Stimulated activated CD8-positive, alpha-beta memory T cell treated with anti-CD3 and anti-CD28 coated beads, Interleukin-7, amount 100 ng/mL, for 4 hours (primary cell): ENCODE measurements at places on chromosomes 11 and 22.

DNA sequence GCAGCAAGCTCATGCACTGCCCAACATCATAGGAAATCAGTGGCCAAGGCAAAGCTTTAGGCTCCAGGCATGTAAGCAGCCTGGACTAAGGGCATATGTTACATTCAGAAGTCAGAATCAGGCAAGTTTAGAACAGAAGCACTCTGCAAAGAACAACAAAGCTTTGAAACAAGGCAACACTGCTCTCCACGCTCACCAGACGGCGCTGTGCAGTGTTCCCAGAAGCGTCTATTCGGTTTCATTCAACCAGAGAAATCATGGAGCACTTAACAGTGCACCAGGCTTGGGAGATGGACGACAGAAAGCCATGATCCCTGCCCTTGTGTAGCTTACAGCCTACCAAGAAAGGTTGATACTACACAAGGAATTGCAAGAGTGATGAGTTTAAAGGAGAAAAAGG, 555.8 kb downstream of the BUD13 start:
- no peak for DNase-seq

GRCh38 chr11:119484741-119485605, 62.0 kb upstream of the THY1 start:
- DNase-seq, result no peak

GRCh38 chr11:64093233-64094039, 57.7 kb downstream of the FLRT1 start:
- DNase-seq, result no peak

DNA sequence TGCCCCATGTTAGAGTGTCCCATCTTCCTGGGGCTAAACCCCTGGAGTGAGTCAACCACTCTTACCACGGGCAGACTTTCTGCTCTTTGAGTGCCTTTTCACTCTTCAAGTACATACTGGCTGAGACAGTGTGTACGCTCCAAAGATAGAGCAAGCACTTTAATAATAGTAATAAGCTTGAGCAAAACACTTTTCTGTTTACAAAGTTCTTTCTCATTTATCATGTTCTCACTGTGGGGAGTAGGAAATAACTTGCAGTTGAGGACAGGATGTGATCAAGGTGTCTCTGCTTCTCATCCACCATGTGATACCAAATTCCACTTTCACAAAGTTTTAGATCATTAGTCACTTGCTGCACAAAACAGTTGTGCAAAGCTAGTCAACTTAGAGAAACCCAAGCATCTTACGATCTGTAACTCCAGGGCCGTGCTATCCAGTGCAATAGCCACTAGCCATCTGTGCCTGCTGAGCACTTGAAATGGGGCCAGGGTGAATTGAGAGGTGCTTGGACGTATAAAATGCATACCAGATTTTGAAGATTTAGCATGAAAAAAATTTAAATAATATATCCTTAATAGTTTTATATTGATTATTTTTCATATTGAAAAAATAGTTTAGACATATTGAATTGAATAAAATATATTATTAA, 135.3 kb downstream of the KIF18A start:
- DNase-seq, result no peak

DNA sequence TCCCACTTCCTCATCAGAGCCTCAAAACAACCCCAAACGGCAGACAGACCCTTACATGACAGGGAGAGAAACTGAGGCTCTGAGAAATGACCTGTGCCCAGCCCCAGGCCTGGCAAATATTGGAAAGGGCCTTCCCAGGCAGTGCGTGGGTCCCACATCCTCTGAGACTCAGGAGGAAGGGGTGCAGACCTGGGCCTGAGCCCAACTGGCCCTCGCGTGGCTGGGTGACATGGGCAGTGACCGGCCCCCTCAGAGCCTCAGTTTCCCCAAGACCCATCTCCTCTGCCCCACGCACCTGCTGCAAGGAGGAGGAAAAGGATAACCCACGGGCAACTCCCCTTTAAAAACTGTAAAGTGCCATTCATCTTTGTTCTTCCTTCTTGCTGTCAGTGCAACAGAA, 35.6 kb downstream of the ELFN2 start:
- DNase-seq, result no peak

GRCh38 chr11:111358038-111359001, 20.8 kb downstream of the POU2AF1 start:
- DNase-seq, result no peak

GRCh38 chr11:112555491-112556364, 295.1 kb upstream of the PLET1 start:
- DNase-seq, result peak; percentile 43

- DNase-seq, result no peak
Observed at GRCh38 chr11:2258501-2259465, 11.6 kb downstream of the ASCL2 start.

GRCh38 chr11:84817998-84818397, 809.1 kb downstream of the DLG2 start:
- no peak for DNase-seq

DNA sequence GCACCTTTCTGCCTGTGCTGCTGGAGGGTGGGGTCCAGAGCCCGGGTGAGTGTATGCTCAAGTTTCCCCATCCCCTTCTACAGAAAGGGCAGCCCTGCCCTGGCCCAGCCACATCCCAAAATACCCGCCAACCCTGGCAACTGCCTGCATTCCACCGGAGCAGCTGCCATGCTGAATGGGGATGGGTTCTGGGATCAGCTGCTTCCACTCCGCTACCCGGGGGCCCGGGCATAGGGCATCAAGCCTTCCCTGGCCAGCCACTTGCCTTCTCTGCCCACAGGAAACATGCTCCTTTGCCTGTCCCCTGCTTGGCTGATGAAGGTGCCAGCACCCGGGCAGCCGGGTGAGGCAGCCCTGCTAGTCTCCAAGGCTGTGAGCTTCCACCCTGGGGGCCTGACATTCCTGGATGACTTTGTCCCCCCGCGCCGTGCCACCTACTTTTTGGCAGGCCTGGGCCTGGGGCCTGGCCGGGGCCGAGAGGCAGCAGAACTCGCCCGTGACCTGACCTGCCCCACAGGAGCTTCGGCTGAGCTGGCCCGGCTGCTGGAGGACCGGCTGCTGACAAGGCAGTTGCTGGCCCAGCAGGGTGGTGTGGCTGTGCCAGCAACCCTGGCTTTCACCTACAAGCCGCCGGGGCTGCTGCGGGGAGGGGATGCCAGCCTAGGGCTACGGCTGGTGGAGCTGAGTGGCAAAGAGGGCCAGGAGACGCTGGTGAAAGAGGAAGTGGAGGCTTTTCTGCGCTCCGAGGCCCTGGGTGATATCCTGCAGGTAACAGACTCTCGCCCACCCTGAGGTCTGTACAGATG, 3.2 kb downstream of the CARNS1 start:
- DNase-seq, result no peak

DNA sequence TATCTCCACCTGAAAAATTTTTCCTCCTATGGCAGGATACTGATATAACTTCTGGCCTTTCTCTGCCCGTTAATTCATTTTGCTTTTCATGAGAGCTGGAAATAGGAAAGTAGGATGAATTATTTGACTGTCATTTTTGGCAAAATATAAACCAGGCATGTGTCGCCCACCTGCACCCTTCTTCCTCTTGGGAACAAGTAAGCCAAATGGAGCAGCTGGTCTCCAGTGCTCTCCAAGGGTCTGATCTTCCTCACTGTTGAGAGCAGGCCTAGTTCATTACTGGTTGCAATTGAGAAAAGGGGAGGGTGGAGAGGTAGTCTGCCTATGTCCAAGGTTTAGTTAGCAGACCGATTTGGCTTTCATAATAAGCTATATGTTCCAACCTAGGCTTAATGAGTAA, 582.2 kb downstream of the DLG2 start:
- DNase-seq, result no peak

- no peak for DNase-seq
Observed at GRCh38 chr11:92852946-92853345, 116.5 kb upstream of the MTNR1B start.

- no peak for DNase-seq
Observed at GRCh38 chr11:35116762-35117640, 22.0 kb upstream of the CD44 start.

DNA sequence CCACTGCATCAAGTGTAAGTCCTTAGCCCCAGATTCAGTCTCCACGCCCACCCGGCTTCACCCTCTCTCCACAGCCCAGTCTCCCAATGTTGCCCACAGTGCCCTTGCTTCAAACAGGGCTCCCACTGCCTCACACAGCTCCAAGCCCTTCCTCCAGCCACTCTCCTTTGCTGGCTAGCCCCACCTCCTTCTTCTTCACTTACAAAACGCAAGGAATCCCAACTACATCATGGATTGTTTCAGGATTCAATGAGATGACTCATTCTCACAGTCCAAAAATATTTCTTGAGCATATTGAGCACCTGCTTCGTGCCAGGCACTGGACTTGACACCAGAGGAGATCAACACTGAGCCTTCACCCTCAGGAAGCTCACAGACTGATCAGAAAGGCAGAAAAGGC, 533.5 kb downstream of the BUD13 start:
- no peak for DNase-seq

DNA sequence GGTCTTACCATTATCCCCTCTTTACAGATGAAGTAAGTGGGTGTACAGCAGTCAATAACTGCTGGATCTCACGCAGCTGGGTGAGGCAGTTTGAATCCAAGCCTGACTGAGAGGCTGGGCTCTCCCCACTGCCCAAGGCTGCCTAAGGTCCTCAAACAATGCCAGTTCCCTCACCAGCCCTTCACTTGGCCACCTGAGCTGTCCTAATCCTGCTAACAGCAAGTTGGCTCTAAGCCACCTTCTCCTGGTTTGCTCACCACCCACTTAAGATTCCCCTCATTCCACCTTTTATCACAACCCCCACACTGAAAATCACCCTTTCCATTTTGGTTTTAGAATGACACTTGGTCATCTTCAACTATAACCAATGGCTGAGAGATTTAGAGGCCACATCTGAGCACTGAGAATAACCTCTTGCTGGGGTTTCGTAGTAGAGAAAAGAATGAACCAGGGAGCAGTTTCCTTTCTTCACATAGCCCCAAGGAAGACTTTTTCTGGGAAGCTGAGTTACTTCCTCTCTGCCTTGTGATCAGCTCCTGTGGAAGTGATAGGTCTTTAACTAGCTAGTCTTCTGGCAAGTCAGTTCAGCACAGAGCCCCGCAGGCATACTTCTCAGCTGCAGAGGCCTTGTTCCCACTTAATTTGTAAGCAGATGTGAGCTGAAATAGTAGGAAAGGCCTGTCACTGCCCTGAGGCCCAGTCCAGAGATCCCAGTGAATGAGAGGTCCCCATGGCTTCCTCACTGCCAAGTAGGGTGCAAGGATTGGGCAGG, 57.8 kb upstream of the TTC12 start:
- DNase-seq, result no peak

DNA sequence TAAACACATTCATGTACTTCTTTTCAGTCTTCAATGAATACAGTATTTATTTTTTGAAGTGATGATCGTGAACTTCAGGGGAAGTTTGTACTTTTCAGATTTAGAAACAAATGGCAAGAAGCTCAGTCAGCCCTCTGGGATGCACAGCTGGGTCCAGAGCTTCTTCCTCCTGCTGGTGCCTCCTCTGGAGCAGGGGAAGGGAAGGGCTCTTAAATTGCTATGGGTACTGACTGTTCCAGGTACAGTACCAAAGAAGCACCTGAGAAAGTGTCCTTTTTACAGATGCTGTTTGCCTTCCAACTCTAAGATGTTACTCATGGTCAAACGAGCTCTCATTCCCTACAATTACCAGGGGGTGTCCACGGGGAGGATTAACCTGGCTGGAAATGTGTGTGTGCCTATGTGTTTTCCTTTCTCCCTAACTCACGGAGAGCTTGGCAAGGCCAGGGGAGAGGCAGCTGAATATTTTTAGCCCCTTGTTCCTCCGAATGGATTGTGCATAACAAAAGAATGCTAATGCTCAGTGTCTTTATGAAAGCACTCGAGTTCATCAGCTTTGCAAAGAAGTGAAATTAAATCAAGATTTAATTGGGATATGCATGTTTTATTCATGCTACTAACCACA, 313.7 kb upstream of the CADM1 start:
- no peak for DNase-seq

DNA sequence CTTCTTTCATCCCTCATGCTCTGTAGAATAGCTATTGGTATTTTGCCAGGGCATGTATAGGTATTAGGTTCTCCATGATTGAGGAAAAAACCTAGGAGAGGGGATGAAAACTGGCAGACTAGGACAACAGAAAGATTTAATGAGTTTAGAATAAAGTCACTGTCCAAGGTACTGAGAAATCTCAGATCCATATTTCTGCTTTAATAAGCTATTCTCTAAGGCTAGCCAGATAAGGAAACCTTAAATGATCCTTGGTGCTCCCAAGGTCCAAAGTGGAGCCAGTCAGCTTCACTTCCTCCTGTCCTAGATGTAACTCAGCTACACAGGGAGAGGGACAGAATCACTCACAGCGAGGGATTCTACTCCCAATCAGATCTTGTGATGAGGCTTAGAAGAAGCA, 13.7 kb upstream of the CSNK2A3 start:
- no peak for DNase-seq
